ENCODE measurements at places on chromosomes 7 and 10. TPM values are rescaled to one million over a fixed set of nuclear protein-coding genes. Genes with fewer than 3 reads are reported as not detected.

GRCh38 chr10:621513-621912, 68.0 kb downstream of the DIP2C start:
- no peak for DNase-seq

PRPS1L1 gene
- total RNA-seq = not detected

- no peak for DNase-seq
Measured at GRCh38 chr7:33831389-33832141, 73.8 kb upstream of the BMPER start.

ANXA7 gene
- 143 TPM for total RNA-seq

Data from osteoblast (primary cell).